DMS 273 treated with DMSO at 0.1 percent for 48 hours (cell line): ENCODE measurements at places on chromosomes 5 and 9.

DNA sequence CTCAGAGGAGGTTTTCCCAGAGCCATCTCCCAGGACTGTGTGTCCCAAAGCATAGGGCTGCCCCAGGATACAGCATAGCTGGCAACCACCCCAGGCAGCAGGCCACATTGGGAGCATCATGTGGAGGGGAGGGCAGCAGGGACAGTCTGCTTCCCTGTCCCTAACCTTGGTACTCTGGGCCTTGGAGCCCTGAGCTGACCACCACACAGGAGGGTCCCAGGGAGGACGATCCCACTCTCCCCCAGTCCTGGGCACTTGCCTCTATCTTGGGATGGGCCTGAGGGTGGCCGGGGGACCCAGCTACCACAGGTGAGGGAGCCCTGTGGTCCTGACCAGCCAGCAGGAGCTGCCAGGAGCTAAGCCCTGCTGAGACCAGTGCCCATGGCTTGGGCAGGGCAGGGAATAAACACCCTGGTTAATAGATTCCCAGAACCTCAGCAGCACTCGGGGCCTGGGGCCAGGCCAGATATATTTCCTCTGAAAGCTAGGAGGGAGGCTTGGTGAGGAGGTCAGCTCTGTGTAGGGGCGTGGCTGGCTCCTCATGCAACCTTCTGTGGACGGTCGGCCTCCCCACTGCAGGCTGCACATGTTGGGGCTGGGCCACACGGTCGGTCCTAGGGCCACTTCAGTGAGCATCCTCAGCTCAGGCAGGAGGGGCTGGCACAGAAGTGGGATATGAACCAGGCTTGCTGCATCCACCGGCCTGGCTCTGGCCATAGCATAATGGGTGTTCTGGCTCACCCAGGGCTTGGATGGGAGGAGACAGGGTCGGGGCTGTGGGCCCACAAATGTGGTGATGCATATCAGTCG, 4.2 kb downstream of the NINJ1 start:
- DNase-seq: no peak

- DNase-seq: no peak
Observed at GRCh38 chr9:94824913-94825610, 98.6 kb downstream of the AOPEP start.

DNA sequence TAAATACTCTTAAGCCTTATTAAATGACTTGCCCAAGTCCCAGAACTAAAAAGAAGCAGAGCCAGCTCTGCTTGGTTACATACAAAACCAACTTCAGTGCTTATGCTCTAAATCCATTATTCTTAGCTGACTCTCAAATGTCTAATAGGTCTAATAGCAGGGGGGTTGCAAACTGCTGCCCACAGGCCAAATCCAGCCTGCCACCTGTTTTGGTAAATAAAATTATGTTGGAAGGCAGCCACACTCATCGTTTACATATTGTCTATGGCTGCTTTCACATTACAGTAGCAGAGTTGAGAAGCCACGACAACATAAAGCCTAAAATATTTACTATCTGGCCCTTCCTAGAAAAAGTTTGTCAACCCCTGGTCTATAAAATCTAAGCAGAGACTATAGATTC, 69.0 kb downstream of the KLHL3 start:
- DNase-seq: no peak

DNA sequence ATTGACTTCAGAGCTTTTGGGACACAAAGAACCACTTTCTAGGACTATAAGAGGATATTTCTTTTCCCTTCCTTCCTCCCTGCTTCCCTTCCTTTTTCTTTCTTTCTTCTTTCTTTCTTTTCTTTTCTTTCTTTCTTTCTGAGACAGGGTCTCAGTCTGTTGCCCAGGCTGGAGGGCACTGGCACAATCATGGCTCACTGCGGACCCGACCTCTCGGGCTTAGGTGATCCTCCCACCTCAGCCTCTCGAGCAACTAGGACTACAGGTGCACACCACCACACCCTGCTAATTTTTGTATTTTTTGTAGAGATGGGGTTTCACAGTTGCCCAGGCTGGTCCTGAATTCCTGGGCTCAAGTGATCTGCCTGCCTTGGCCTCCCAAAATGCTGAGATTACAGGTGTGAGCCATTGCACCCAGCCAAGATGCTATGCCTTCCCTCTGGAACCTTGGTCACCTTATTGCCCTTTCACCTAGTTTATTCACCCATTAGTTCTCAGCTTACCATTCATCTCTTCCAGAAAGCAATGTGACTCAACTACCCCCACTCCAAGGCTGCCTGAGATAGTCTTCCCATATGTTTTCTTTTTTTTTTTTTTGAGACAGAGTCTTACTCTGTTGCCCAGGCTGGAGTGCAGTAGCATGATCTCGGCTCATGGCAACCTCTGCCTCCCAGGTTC, 10.1 kb downstream of the PLIN2 start:
- no peak for DNase-seq

DNA sequence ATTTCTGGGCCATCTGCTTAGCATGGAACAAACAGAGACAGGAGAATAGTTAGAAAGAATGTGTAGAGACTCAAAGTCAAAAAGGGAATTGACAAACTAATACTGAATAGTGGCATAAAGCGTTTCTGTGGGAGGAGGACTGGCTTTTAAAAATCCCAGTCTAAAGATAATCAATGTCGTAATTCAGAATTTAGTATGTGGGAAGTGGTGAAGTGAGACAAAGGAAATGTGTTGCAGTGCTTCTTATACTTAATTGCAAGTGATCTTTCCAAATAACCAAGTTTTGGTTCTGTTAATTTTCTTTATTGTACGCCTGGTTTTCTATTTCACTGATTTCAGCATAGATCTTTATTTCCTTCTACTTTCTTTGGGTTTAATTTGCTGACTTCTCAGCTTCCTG, 133.2 kb downstream of the ENTREP1 start:
- DNase-seq: no peak
